ENCODE measurements at places on chromosomes 3 and 15.

- no peak for DNase-seq
Observed at GRCh38 chr15:47437491-47437890, 279.8 kb upstream of the SEMA6D start.

- no peak for DNase-seq
Observed at GRCh38 chr15:45184562-45185041, 3.2 kb downstream of the SHF start.

DNA sequence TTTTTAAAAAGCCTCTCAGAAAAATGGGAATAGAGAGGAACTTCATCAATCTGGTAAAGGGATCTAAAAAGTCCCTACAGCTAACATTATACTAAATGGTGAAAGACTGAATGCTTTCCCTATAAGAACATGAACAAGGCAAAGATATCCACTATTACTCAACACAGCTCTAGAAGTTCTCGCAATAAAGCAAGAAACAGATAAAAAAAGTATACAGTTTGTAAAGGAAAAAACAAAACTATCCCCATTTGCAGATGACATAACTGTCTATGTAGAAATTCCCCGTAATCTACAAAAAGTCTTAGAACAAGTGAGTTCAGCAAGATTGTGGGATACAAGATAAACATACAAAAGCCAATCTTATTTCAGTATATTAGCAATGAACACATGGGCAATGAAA, 15.4 kb downstream of the EDC3 start:
- DNase-seq: no peak

GRCh38 chr15:56978898-56979662, 60.6 kb downstream of the TCF12 start:
- no peak for DNase-seq

DNA sequence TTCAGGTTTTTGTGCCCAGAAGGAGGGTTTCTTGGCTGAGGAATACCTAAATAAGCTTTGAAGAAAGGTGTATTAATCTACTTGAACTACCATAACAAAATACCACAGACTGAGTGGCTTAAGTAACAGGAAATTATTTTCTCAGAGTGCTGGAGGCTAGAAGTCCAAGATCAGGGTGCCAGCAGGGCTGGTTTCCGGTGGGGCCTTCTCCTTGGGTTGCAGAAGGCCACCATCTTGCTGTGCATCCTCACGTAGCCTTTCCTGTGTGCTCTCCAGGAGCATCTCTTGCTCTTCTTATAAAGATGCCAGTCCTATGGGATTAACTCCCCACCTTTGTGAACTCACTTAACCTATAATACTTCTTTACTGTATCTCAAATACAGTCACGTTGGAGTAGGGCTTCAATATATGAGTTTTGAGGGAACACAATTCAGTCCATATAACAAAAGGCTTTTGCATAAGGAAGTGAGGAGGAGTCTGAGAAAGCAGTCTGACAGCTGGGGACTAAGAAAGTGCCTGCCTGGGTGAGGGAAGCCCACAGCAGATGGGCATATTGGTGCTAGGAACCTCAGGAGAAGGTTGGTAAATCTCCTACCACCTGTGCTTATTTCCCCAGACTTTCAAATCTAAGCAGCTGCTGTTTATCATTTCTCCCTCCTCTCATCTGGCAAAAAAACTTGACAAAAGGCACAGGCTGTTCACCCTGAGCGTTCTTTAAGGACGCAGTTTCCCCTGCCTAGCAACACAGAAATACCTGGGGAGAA, 89.6 kb upstream of the CBLB start:
- DNase-seq: no peak

DNA sequence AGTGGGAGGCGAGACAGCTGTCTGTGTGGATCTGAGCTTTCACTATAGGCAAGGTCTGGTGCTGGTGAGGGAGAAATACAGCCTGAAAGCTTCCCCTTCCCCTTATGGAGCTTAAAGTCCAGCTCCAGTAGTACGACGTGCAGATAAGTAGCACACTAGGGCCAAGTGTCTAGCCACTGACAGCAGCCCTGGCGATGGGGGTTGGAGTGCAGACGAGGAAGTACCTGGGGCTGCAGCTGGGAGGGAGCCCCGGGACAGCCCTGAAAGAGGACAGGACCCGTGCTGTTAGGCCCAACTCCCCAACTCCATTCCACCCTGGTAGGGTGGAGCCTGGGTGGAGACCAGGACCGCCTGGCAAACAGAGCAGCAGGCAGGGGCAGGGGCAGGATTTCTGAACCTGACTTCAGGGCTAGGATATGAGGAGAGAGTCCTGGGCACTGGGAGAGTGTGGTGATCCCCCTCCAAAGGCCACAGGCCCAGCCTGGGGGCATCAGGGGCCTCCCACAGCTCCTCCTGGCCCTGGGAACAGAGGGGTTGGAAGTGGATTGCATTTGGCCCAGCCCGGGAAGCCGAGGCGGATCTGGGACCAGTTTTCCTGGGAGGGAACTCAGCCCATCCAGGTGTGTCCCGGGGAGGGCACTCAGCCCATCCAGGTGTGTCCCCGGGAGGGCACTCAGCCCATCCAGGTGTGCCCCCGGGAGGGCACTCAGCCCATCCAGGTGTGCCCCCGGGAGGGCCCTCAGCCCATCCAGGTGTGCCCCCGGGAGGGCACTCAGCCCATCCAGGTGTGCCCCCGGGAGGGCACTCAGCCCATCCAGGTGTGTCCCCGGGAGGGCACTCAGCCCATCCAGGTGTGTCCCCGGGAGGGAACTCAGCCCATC, 42.8 kb downstream of the BDH1 start:
- DNase-seq: no peak

DNA sequence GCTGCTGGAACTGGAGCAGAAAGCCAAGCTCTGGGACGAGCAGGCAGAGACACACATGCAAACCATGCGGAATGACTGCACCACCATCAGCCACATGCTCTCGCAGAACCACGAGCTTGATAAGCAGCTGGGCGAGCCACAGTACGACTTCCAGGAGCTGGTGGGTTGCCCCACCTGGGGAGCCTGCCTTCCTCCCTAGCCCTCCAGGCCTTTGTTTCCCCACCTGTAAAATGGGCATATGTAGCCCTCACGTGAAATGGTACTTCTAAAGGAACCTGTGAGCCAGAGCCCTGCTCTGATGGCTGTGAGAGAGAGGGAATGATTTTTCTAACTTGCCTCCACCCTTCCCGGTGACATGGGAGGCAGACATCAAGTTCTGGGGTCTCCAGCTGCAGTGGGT, 44.6 kb upstream of the GOLGA6B start:
- DNase-seq: no peak
